Fibroblast of upper back skin (primary cell): ENCODE measurements at places on chromosomes 16 and 17.

GRCh38 chr16:63361032-63361624 lies 1324.9 kb upstream of the CDH8 start:
- DNase-seq = peak; percentile 65

- DNase-seq = peak; percentile 44
These were observed at the start of gene VWA3A for GRCh38 chr16:22092143-22092933. VWA3A (plus strand) TSS chr16:22092541; CDS start chr16:22092638, 97 bp downstream.

DNA sequence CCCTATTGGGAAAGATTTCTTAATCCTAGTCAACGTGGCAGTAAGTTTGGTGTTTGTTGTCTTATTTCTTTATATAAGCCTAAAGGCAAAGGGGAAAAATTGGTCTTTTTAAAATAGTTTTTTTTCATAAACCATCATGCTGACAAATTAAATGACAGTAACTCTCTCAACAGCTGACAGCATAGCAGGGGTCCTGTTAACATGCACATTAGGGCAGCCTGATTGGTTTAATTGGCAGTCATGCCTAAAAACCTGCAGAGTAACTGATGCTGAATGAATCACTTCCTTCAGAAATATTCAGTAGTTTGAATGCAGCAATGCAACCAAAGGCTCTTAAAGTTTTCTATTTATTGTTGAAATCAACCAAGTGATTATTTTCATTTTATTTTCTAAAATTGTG lies 85.4 kb downstream of the ITFG1 start:
- DNase-seq = peak; percentile 16

DNA sequence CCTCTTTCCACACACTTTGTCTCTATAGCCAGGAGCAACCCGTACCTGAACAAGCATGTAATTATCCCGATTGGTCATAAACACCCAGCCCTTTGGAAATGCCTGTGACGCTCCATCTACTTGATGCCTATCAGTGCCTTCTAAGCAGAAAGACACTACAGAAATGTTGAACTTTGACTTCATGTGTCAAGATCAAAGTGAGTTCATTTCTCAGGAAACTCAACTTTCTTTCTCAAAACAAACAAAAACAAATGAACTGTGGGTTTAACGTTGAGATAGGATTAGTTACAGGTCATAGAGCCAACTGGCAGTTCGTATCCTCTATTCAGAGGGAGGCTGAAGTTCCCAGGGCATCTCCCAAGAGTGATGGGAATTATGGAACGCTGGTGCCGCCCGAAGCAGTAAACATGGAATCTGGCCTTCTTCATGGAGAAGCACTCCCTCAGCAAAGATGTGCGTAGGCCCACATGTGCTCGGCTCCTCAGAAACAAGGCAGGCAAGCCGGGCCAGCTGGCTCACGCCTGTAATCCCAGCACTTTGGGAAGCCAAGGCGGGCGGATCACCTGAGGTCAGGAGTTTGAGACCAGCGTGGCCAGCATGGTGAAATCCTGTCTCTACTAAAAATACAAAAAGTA lies 9.5 kb downstream of the SLC6A4 start:
- no peak for DNase-seq

DNA sequence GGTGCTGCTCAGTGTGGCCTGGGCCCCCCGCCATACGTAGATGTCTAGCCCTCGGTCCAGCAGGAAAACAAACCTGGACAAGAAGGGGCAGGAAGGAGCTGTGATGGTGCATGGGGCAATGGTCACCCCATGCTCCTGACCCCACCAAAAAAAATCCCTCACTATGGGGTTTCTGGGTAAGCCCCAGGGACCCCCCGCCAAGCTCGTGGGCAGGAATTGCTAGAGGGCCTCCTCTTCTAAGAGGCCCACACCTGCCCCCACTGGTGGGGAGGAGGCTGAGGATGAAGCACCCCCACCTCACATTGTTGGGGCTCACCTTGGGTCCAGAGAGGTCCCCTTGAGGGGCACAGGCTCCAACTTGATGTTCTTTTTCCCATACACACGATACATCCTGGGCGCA lies 9.7 kb downstream of the FLII start:
- DNase-seq = no peak

GRCh38 chr17:77332981-77333685 lies 192.4 kb downstream of the SEC14L1 start:
- peak; percentile 95 for DNase-seq

GRCh38 chr17:37373530-37374159 lies 2.1 kb upstream of the C17orf78 start:
- DNase-seq = peak; percentile 82

DNA sequence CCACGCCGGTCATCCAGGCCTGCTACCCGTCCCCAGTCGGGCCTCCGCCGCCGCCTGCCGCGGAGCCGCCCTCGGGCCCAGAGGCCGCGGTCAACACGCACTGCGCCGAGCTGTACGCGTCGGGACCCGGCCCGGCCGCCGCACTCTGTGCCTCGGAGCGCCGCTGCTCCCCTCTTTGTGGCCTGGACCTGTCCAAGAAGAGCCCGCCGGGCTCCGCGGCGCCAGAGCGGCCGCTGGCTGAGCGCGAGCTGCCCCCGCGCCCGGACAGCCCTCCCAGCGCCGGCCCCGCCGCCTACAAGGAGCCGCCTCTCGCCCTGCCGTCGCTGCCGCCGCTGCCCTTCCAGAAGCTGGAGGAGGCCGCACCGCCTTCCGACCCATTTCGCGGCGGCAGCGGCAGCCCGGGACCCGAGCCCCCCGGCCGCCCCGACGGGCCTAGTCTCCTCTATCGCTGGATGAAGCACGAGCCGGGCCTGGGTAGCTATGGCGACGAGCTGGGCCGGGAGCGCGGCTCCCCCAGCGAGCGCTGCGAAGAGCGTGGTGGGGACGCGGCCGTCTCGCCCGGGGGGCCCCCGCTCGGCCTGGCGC lies 2.4 kb downstream of the HIC1 start:
- DNase-seq = no peak

DNA sequence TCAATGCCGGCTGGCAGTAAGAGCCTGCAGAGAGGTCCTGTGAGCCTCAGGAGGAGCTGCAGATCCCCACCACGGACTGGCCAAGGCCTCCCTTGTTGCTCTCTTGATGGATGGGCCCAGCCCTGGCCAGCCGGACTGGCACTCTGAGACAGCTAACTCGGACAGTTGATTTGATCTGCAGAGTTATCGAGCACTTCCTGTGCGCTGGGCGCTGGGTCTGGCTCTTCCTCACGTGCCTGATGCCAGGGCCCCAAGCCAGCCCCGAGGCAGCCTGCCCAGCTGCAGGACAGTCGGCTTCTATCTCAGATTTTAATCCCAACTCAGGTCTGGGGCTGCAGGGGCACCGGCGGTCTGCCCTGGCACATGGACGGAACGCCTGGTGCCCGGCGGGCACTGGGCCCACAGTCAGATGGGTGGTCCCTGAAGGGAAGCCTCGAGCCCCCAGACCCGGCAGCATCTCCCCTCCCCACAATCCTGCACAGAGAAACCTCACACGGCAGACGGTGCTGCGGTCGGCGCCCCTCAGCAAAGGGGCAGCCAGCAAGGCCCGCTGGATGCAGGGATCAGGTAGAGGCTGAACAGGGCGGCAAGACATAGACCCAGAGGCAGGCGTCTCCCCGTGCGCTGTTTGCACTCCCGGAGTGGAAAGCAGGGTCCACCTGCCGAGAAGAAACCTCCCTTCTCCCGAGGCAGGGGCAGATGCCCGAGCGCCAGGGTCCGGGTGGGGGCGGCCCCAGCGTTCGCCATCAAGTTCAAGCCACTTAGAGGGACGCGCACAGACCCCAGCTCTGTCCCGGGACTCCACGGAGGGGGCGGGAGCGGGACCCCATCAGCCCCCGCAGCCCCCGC lies 34.0 kb downstream of the TIMM22 start:
- no peak for DNase-seq

- peak; percentile 81 for DNase-seq
These were observed 56.9 kb upstream of the LGALS9 start for GRCh38 chr17:27573971-27574525.
